ENCODE measurements at places on chromosomes 13 and 19.

DNA sequence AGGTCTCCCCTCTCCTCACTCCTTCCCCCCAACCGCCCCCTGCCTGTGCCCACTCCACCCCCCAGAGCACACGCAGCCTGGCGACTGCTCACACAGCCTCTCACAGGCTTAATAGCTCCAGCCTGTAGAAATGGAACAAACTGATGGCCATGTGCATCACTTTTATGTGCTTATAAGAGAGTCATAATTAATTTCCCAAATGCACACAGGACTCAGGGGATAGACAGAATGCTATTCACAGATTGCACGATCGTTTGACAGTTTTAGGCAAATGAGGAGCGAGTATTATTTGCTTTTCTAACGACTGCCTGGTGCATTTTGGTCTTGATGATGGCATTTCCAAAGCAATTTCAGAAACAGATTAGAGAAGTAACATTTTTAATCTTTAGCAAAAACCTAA, 97.7 kb upstream of the VSTM2B start:
- DNase-seq = no peak

GRCh38 chr13:44826591-44827350, 162.5 kb downstream of the NUFIP1 start:
- no peak for DNase-seq

DNA sequence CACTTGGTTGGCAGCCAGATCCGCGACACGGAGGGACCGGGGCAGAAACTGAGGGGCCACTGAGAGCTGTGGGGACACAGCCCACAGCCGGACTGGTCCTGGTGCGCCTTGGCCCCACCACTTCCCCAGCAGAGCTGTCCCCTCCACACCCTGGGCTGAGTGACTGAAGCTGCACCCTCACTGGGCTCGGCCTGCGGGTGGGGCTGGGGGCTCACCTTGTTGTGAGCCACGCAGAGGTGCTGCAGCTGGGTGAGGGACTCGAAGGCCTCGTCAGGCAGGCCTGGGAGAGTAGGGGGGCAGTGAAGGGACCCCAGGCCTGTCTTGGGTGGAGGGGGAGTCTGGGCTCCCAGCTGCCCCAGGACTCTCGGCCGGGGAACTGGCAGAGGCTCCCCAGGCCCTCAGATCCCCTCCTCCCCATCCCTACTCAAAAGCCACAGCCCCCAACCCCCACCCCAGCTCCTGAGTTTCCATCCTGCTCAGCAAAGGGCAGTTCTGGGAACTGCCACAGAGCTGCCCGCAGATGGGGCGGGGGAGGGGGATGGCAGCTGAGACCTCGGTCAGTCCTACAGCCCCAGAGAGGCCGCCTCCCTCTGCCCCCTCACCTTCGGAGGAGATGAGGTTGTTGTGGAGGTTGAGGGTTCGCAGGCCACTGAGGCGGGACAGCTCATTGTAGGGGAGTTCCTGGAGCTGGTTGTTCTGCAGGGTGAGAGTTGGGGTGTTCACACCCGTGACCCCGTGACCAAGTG, 2.3 kb downstream of the PODNL1 start:
- DNase-seq = no peak

DNA sequence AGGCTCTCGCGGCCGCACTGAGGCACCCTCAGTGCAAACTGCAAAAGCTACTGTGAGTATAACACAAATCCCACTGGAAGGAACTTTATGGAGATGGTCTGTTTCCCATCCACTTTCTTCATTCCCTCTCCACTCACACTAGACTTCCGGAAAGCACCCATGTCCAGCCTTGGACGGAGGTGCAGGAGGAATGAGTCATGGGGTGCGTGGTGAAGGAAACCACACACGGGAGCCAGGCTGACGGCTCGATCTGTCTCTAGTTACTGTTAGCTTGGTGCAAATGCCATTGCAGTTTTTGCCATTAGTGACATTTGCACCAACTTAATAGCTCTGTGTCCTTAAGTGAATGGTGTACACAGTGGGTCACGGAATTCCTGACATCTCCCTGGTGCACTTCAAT, 14.6 kb downstream of the NLRP8 start:
- DNase-seq = no peak

Data from T-helper 17 cell (primary cell).